ENCODE measurements at places on chromosomes 1 and 21. TPM values are rescaled to one million over a fixed set of nuclear protein-coding genes. Genes with fewer than 3 reads are reported as not detected.

Gene COG2
- 22.9 TPM for total RNA-seq

DNA sequence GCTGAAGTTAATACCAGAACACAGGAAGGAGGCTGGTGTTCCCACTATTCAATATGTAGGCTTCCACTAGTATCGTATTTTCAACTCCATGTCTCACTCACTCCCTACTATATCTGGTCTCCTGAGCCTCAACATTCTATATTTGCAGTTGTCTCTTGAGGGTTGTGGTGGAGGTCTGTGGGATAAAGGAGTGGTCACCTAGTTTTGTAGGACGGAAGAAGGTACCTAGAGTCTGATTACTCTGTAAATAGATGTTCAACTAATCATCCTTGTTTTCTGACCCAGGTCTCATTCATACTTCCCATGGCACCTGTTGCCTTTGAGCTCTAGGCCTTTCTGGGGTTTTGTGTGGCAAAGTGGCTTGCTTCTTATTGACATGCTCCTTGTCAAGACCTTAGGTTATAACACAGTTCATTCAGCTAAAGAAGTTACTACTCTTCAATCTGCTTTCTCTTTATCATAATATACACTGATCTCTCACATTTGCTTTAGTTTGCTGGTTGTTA, 18.1 kb downstream of the IFT25 start:
- DNase-seq: no peak

- DNase-seq: no peak
Measured at GRCh38 chr1:202131956-202132821, 9.5 kb downstream of the GPR37L1 start.

- DNase-seq: no peak
Measured at GRCh38 chr1:154589780-154590179, 18.2 kb downstream of the ADAR start.

DNA sequence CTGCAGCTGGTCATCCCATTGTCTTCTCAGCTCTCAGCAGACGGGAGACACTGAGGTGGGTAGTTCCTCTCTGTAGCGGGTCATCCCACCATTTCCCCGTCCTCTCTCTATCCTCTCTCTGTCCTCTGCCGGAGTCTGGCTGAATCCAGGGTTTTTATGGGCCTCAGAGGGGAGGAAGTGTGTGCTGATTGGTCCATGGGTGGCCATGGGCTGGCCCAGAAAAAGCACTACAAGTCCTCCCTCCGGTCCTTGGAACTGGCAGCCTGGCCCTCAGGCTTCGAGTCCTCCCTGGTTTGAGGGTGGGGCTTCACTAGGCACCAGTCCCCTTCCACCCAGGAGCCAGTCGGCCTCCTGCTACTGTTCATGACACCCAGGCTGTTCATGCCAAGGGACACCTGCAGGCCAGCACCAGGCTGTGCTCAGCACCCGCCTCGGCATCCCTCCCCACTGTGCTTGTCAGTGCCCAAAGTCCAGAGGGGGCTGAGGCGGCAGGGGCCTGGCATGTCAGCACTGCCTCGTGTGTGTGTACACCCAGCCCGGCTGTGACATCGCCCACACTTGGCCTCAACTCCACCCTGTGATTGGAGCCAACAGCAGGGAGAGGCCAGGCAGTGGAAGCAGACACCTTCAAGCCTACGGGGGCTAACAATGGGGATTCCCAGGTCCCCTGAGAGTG, 23.0 kb upstream of the LRRC8C start:
- DNase-seq: no peak

Data from thoracic aorta (tissue), 2 donors.